NCI-H748 treated with DMSO at 0.1 percent for 48 hours (cell line): ENCODE measurements at places on chromosomes 4 and X.

- no peak for DNase-seq
Observed at GRCh38 chrX:155434906-155435743, 23.3 kb downstream of the F8A3 start.

DNA sequence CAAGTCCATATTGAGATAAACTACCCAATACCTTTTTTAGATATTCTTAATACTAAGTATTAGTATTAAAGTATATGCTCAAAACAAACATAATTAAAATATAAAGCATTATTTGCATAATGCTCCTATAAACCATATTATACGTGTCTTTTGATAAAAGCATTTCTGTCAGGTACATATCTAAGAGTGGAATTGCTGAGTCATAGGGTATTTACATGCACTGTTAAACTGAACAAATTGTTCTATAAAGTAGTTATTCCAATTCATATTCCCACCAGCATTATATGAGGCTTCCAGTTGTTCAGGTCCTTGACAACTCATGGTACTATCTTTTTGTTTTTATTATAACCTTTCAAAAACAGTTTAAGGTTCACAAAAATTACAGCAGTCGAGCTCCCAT lies 114.2 kb downstream of the FGF16 start:
- DNase-seq = no peak

DNA sequence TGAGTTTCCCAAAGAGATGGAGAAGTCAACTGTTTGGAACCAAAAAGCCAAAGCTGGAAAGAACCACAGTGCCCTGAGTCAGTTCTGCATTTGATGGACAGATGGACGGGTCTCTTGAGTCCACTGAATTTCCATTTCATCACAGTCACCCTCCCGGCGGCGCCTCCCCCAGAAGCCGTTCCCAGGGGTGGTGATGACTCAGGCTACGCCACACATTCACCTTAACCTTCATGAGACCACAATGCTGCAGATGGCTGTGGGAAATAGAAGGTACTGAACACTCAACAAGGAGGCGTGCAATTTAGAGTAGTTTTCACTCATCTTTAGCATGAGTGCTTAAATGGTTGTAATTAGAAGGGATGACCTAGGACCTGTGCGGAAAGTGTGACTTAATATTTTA lies 61.3 kb downstream of the STOX2 start:
- no peak for DNase-seq

DNA sequence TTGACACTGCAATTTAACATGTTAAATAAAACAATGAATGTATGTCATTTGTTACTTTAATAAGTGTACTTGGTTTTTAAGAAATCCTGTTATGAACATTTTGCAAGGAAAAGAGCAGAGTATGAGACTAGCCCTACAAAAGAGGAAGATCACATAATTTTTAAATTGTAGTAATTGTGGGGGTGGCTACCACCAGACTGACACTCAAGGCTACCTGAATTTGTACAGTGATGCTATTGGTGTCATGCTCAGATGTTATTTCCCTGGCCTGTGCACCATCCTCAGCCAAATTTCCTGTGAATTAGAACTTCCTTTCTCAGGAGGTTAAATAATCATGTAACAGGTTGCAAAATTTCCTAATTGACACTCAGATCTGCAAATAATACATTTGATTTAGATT lies 157.5 kb downstream of the BANK1 start:
- DNase-seq = no peak

DNA sequence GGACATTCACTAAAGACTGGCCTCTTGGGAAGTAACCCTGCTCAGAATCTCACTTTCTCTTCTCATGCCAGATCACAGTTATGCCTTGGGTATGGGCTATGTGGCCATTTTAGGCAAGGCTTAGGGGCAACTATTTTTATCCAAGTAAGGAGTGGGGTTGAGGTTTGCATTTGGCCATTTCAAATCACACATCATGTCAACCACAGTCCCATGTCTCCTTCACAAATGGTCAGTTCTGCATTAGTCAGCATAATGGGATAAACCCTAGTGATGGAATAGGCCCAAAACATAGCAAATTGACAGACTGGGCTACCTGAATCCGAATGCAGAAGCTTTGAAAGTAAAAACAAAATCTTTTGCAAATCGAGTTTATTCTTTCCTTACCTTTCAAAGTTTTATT lies 827 bp upstream of the RTL3 start:
- DNase-seq = no peak

DNA sequence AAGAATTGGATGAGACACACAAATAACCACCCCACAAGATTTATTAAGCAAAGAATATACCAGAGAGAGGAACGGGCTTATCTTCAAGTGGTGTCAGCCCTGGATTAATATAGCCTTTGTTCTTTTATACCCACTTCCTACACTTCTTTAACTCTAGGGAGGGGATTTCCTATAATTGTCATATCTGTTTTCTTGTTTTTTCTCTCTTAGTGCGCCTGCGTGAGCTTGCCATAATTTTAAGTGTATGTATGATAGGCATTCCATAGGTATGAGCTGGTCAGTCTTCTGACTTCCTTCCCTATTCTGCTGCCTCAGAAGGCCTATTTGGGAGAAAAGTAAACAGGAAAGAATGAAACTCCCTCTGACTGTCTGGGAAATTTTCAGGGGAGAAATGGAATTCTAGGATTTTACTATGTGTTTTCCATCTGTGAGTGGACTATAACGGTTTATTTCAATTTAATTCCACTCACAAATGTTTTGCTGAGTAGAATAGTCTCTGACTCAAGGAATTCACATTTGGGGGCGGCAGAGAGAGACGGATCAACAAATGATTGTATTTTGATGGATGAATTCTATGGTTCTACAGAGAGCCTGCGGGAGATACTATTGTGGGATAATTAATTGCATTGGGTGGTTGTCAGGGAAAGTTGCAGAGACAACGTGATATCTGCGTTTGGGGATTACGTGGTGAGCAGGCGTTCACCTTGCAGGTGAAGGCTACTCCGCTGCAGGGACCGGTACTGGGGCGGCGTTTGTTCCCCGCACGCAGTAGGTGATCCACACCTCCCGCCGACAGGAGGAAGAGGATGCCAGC lies 626 bp upstream of the CEP135 start:
- DNase-seq = peak; percentile 45

GRCh38 chr4:78131403-78131802 lies 74.3 kb downstream of the FRAS1 start:
- no peak for DNase-seq

GRCh38 chr4:10671366-10671765 lies 13.2 kb downstream of the CLNK start:
- DNase-seq = no peak

- DNase-seq = no peak
Observed at GRCh38 chr4:25075851-25076250, 45.1 kb upstream of the LGI2 start.

- no peak for DNase-seq
Observed at GRCh38 chr4:100582146-100582545, 64.3 kb upstream of the EMCN start.

DNA sequence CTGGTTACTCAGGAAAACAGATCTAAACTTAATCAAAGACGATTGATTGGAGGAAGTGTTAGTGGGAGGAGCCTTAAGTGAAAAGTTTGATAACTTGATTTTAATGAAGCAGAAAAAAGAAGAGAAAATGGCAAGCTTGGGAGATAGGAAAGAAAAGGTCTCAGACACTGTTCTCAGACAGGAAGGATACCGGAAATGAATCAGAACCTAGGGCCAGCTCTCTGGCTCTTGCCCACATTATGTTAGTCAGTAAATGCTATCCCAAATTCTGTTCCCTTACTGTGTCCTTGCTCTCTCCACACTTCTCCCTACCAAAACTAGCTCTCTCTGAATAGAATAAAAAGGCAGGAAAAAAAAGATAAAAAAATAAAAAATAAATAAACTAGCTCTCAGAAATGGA lies 48.6 kb upstream of the TMEM164 start:
- DNase-seq = no peak

- no peak for DNase-seq
Observed at GRCh38 chrX:139532834-139533233, 2.3 kb downstream of the F9 start.

DNA sequence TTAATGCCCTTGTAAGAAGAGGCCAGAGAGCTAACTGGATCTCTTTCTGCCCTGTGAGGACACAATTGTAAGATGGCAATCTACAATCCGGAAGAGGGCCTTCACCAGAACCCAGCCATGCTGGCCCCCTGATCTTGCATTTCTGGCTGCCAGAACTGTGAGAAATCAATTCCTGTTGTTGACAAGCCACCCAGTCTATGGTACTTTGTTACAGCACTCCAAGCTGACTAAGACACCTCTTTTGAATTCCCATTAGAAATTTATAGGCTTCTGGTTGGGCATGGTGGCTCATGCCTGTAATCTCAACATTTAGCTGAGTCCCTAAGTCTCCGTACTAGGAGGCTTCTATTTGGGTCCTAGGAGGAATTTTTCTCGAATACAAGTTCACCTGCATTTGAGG lies 48.8 kb upstream of the RELL1 start:
- no peak for DNase-seq

DNA sequence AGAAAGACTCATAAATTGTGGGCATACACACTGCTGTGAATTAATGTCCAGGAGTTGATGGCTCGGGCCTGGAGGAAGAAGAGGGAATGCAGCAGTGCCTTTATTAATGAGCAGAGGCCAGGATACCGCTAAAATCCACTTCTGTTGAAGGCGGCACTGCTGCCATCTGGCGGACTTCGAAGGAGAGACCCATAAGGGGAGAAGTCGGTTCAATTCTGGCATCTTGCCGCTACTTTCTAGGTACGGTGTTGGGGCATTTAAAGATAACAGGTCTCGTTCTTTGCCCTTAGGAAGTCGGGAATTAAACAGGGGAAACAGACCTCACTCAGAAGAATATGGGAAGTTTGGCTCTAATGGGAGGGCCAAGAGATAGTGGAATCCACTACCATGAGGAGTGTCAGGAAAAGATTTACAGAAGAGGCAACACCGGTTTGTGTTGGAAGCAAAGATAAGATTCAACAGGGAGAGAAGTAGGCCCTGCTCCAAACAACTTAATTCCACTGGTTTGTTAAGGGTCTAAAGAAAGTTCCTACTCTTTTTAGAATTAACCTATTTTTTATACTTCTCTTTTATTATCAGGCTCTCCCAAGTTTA lies 133.6 kb upstream of the GIMD1 start:
- DNase-seq = peak; percentile 14

GRCh38 chr4:127486248-127486647 lies 146.5 kb upstream of the INTU start:
- DNase-seq = no peak

- no peak for DNase-seq
Observed at GRCh38 chrX:133859336-133859735, 126.1 kb downstream of the GPC3 start.

DNA sequence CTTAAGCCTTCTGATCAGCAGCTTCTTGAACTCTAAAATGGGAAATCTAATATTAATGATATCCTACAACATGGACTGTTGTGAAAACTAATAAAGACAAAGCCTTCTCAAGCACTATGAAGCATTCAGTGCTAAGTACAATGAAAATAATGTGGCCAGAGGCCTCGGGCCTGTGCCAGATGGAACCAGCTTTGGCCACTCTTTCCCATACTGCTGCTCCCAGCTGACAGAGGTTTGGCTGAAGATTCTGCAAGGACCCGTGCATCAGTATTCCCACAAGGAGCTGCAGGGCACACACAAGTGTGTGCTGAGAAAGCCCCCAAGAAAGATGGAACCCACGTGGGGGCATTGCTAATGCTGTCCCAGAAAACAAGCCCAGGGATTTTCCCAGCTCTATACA lies 60.5 kb upstream of the RPL34 start:
- no peak for DNase-seq

- DNase-seq = no peak
Observed at GRCh38 chrX:68867458-68868112, 38.8 kb downstream of the EFNB1 start.

DNA sequence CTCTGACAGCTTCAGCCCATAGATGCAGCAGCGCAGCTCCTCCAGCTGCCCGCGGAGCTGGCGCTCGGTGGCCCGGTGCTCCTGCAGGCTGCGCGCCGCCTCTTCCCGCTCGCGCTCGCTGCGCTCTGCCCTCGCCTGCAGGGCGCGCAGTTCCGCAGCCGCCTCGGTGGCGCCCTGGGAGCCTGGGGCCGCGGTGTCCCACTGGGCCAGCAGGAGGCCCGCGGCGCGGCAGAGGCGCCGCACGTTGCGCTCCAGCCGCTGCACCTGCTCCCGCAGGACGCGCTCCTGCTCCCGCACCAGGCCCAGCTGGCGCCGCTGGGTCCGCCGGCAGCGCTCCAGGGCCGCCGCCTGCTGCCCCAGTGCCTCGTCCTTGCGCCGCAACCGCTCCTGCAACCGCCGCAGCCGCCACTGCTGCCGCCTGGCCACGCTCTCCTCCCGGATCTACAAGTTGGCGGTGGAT lies 10.1 kb downstream of the C4orf50 start:
- no peak for DNase-seq

GRCh38 chr4:25113915-25114904 lies 46.0 kb downstream of the SEPSECS start:
- no peak for DNase-seq

GRCh38 chrX:17377091-17377717 lies 2.2 kb downstream of the NHS start:
- peak; percentile 28 for DNase-seq

GRCh38 chr4:55912249-55912648 lies 36.5 kb upstream of the CEP135 start:
- no peak for DNase-seq

DNA sequence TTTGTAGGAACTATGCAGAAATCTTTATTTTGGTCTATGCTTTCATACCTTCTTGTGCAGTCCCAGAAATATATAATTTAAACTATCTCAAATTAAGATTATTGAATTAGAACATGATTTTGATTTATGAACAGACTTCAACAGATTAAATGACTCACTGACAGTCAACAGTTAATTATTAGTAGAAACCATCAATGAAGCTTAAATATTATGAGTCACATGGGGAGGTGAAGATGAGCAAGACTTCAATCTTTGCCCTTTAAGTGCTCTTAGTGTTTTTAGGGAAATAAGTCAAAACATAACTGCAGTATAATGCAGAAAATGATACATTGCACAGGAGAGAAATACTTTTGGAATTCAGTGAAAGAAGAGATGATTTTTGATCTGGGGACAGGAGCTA lies 81.5 kb upstream of the BMP3 start:
- DNase-seq = no peak

GRCh38 chr4:75908555-75908954 lies 6.3 kb upstream of the PPEF2 start:
- DNase-seq = no peak
